ENCODE measurements at places on chromosomes 7 and 10. TPM values are rescaled to one million over a fixed set of nuclear protein-coding genes. Genes with fewer than 3 reads are reported as not detected.

Gene CPA2
- not detected for total RNA-seq

Gene TLX1
- total RNA-seq: 0.15 TPM

Gene LRIT1
- total RNA-seq: not detected

Gene CHAT
- not detected for total RNA-seq

Gene OPALIN
- total RNA-seq: not detected

Gene TMEM178B
- not detected for total RNA-seq

Data from epithelial cell of umbilical artery (primary cell).